CD8-positive, alpha-beta T cell (primary cell): ENCODE measurements at places on chromosomes 7 and 10.

DNA sequence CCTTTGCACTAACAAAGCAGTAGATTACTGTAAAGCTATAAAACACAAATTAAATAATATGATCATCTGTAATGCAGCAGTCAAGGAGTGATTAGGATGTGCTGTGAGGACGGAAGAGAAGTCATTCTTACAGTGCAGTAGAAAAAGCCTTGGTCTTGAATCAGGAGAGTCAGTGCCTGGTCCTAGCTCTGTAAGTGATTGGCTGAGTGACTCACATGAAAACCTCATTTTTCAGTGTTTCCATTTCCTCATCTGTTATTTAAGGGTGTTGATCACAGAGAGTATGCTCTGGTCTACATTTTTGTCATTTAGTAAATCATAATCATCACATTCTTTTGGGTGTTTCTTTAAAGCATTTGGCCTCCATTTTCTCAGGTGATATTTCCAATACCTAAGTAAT is 717.8 kb downstream of the LRMDA start:
- DNase-seq: no peak

DNA sequence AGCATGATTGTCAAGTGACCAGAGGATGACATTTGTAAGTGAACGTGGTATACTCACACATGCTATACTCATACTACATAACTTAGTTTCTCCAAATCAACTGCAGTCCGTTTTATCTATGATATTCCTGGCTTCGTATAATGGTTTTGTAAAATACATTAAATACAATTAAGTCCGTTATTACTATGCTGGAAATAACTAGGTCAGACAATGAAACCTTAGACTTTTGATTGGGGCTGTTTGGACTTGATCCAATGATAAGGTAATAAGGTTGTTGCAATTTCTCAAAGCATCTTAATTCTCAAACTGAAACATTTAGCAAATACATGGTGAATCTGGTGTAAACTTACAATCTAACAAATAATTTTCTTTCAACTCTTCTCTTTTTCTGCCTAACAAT is 117.0 kb downstream of the TWIST1 start:
- no peak for DNase-seq

DNA sequence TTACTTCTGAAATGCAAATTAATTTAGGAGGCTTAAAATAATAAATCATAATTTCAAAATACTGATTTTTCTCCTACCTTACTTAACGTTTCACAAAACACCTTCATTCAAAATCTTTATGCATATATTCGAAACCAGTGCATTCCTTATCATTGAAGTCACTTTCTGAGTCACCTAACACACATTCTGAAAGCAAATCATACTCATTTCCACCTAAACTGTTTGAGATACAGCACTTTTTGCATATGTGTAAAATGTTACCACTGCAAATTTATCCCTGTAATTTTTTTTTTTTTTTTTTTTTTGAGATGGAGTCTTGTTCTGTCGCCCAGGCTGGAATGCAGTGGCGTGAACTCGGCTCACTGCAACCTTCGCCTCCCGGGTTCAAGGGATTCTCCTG is 15.7 kb downstream of the PPP3CB start:
- no peak for DNase-seq

- DNase-seq: no peak
Measured at GRCh38 chr7:22909917-22910316, 87.3 kb upstream of the TOMM7 start.

- DNase-seq: no peak
Measured at GRCh38 chr10:89679986-89680385, 21.4 kb upstream of the KIF20B start.

GRCh38 chr10:120495226-120496009 is 38.4 kb downstream of the PLPP4 start:
- no peak for DNase-seq

DNA sequence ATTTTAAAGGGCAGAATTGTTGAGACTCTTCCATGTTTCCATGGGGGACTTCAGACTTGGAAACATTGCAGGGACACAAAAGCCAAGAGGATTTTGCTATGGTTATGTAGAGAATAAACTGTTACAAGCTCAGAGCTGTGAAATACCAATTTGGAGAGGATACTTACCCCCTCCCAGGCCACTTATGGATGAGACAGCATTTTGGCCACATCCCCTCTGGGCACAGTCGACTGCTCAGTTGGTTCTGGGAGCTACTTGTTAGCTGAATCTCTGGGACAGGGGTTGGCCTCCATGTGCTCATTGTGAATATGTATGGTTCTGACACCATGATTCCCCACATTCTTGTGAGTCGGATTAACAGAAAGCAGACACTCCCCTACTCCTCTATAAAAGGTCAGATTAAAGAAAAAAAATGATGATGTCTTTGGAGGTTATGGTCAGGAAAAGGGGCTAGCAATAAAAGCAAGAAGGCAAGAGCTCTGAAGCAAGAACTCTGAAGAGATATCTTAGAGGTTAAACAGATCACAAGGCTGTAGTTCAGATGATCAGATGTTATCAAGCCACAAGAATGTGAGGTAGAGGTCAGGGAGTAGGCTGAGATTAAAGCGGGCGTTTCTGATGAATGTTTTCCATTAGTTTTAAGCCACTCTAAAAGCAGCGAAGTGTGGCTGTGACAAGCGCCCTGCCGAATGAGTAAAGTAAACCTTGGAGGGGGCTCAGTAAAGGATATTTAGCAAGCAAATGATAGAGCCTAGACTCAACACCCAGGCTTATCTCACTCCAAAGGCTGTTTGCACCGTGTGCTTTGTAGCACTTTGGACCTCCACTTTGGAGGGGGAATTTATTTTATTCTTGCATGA is 17.2 kb downstream of the STAMBPL1 start:
- no peak for DNase-seq

- no peak for DNase-seq
Measured at GRCh38 chr7:87885018-87885417, 8.7 kb downstream of the DBF4 start.

GRCh38 chr10:37732685-37733084 is 124.7 kb downstream of the ZNF248 start:
- no peak for DNase-seq

DNA sequence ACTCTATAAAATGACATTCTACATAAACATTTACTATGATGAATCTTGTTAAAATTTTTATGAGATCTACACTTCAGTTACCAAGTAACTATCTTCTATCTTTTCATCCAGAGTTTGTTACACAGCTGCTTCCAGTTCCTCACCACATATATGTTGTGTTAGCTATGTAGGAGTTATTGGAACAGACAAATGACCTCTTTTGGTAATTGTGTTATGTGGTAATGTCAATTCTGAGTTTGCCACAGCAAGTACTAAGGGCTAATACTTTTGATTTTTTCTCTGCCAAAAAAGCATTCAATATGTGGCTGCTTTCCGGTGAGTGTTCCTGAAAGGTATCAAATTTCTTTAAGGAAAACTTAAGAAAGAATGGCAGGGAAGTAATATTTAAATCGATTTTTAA is 573.9 kb upstream of the PCDH15 start:
- no peak for DNase-seq

DNA sequence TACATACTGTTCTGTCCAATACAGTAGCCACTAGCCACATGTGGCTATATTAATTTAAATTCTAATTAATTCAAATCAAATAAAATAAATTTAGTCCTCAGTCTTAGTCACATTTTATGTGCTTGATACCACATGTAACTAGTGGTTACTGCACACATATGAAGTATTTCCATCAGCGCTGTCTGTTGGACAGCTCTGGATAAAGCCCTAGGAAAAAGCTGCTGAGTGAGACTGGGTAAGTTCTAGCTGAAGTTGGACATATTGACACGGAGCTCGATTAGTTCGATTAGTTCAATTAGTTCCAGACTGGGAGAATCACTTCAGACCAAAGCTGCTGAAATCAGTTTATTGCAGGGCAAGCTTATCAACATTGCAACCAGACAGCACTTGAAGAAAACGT is 15.1 kb upstream of the LIPM start:
- DNase-seq: no peak
